ENCODE measurements at places on chromosomes 7 and 10. TPM values are rescaled to one million over a fixed set of nuclear protein-coding genes. Genes with fewer than 3 reads are reported as not detected.

Gene ZNF425
- polyA plus RNA-seq, result 1.9 TPM

Gene LRRN3
- polyA plus RNA-seq, result 0.07 TPM

Gene HOXA9
- polyA plus RNA-seq, result 1.6 TPM

Gene PAX4
- polyA plus RNA-seq, result not detected

Gene ATRNL1
- polyA plus RNA-seq, result not detected

Gene HOXA7
- not detected for polyA plus RNA-seq

Gene IGF2BP3
- not detected for polyA plus RNA-seq

Gene LIPM
- polyA plus RNA-seq, result not detected

Gene NUTM2A
- polyA plus RNA-seq, result 0.11 TPM

Gene CALCR
- not detected for polyA plus RNA-seq

Gene EGFR
- not detected for polyA plus RNA-seq

Gene EVX1
- not detected for polyA plus RNA-seq

Gene LIPK
- polyA plus RNA-seq, result not detected

Gene CPVL
- 60.4 TPM for polyA plus RNA-seq

Gene SLC18A3
- polyA plus RNA-seq, result not detected

Gene CHCHD2
- polyA plus RNA-seq, result 512 TPM

Gene OR2A1
- polyA plus RNA-seq, result not detected

Gene PROSER2
- not detected for polyA plus RNA-seq

Gene FAM25A
- not detected for polyA plus RNA-seq

Gene MMP21
- polyA plus RNA-seq, result not detected

Gene MOGAT3
- not detected for polyA plus RNA-seq

Gene HOGA1
- not detected for polyA plus RNA-seq

Gene OR6V1
- not detected for polyA plus RNA-seq

Gene TES
- 402 TPM for polyA plus RNA-seq

Gene LIPJ
- not detected for polyA plus RNA-seq

Gene AKR1D1
- not detected for polyA plus RNA-seq

Gene ADAM8
- 153 TPM for polyA plus RNA-seq

Gene EFCAB10
- not detected for polyA plus RNA-seq

Gene CPEB3
- polyA plus RNA-seq, result 1.1 TPM

Gene SMKR1
- polyA plus RNA-seq, result 19.5 TPM

Gene SEMA3A
- not detected for polyA plus RNA-seq

Gene CPXM2
- not detected for polyA plus RNA-seq

Gene ACBD5
- 31.5 TPM for polyA plus RNA-seq

Gene ICA1
- 3.8 TPM for polyA plus RNA-seq

Gene CYP26C1
- polyA plus RNA-seq, result 1.3 TPM
